GM18507 (cell line): ENCODE measurements at places on chromosomes 5 and 9.

DNA sequence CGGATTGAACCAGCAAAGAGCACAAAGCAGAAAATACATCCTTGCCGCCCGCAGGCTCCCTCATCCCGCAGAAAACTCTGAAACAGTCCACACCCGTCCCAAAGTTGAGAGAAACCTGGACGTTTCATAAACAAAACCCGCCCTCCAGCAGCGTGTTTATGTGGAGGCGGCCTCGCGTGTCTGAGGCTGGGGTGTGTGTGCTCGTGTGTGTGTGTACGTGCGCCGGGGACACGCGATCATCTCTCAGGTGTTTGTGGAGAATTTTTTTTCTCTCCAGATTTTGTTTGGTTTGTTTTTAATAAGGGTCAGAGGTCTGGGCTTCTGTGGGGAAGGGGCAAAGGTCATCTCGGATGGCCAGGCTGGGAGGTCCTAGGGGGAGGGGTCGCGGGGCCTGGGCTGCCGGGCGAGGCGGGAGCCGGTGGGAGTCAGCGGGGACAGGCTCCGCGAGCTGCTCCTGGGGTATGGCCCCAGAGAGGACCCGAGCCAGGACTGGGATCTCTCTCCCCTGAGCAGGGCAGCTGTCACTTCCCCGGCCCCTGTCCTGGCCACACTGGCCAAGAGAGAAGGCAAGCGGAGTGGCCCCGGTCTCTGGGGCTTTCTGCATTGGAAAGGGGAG is 206.4 kb downstream of the C9orf50 start:
- DNase-seq: no peak

- no peak for DNase-seq
These were observed 46.7 kb downstream of the PRLR start for GRCh38 chr5:35183556-35183955.

- no peak for DNase-seq
These were observed 158.0 kb downstream of the SEMA5A start for GRCh38 chr5:9387879-9388278.

GRCh38 chr9:121944711-121945191 is 148.4 kb downstream of the TTLL11 start:
- DNase-seq: no peak

DNA sequence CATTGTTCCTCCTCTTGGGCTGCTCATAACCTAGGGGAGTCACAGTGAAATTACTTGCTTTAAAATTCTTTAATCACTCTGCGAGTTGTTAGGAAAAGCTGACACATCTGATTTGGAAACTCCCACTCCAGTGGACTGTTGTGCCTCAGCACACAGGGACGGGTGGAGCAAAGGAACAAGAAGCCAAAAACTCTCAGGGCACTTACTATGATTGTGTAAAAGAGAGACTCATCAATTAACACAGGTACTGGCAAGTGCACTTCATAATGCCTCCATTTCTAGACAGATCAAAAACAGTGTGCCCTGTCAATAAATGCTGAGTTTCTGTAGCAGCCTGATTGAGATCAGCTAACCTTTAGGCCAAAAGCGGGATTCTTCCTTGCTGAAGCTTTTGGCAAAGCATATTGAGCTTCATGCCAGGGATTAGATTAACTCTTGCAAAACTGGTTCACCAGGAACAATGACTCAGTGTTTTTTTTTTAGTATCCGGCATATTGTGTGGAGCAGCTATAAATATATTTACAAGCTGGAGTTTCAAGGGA is 55.9 kb downstream of the TMC1 start:
- DNase-seq: no peak
